Suppressor macrophage treated with lipopolysaccharide for 4 hours (primary cell): ENCODE measurements at places on chromosomes 12 and 14.

DNA sequence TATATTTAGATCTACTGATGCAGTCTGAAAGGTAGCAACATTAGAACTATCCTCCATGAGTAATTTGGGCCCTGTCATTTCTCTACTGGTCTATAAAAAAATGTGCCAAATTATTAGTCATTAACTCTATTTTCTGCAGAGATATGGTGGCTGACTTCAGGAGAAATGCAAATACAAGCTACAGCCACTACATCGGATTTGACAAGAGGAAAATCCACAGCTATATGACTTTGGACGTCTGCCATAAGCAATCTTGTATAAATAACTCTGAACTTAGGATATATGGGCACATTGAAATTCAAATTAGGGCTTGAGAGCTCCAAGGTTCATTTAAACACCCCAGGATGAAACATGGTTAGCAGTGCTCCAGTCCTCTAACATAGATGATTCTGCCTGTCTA, 983.0 kb upstream of the LRFN5 start:
- DNase-seq: no peak

GRCh38 chr12:71567537-71567936, 96.1 kb downstream of the ZFC3H1 start:
- DNase-seq: peak; percentile 12

DNA sequence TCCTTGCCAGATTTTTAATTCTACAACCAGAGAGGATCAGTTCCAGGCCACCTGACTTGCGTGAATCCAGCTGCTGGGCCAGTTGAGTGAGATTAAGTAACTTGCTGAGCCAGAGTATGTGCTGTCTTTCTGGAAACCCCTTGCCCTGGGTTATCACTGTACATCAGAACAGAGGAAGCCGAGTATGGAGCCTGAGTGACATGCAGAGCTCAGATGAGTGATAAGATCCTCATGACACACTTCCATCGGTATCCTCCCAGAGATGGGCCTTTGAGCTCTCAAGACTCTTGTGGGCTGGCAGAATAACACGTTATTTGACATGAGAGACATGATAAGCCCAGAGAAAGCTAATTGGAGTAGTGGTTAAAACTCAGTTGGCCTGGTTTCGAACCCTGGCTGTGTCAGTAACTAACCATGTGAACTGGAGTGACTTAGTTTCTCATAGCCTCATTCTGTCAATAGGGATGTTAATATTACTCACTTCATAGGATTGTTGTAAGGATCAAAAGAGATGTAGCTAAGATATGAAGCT, 388.1 kb downstream of the ZFP36L1 start:
- no peak for DNase-seq

DNA sequence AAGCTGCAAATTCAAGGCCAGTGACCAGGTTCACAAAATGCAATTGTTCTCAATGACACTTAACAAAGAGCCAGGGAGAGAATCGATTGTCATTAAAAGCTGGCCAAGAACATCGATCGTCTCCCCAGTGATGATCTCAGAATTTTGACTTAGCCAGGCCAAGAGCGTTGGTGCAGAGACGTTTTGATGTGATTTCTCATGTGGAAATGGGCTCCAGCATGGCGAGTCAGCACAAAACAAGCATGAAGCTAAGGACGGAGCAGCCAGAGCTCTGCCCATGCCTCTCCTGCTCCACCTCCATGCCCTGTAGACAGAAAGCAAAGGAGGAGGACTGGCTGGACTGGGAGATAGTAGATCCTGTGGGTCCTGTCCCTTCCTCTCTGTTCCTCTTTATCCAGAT, 270.8 kb downstream of the FOXN3 start:
- DNase-seq: no peak

GRCh38 chr14:105914738-105915385, 388.5 kb downstream of the TMEM121 start:
- no peak for DNase-seq

DNA sequence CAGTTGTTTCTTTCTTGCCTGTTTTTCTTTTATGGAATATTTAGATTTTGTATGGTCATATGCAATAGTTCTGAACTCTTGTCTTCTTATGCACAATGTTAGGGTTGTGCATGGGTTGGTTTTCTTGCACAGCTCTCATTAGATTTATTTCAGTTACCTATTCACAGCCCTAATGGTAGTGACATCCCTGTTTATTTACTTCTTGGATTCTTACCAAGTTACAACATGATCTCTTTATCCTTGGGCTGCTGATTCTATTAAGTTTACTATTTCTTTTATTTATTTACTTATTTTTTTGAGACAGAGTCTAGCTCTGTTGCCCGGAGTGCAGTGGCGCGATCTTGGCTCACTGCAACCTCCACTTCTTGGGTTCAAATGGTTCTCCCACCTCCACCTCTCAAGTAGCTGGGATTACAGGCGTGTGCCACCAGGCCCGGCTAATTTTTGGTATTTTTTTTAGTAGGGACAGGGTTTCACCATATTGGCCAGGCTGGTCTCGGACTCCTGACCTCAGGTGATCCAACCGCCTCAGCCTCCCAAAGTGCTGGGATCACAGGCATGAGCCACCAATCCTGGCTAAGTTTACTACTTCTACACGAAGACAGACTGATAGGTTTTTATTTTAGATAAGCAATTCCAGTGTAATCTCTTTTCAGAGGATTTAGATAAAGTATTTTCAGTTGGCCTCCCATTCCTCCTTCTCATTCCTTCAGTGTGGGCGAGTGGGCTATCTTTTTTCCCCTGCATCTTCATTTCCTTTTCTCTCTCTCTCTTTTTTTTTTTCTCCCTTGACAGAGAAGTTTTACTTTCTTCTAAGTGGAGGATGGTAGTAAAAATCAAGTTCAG, 395.1 kb upstream of the RGS6 start:
- no peak for DNase-seq

DNA sequence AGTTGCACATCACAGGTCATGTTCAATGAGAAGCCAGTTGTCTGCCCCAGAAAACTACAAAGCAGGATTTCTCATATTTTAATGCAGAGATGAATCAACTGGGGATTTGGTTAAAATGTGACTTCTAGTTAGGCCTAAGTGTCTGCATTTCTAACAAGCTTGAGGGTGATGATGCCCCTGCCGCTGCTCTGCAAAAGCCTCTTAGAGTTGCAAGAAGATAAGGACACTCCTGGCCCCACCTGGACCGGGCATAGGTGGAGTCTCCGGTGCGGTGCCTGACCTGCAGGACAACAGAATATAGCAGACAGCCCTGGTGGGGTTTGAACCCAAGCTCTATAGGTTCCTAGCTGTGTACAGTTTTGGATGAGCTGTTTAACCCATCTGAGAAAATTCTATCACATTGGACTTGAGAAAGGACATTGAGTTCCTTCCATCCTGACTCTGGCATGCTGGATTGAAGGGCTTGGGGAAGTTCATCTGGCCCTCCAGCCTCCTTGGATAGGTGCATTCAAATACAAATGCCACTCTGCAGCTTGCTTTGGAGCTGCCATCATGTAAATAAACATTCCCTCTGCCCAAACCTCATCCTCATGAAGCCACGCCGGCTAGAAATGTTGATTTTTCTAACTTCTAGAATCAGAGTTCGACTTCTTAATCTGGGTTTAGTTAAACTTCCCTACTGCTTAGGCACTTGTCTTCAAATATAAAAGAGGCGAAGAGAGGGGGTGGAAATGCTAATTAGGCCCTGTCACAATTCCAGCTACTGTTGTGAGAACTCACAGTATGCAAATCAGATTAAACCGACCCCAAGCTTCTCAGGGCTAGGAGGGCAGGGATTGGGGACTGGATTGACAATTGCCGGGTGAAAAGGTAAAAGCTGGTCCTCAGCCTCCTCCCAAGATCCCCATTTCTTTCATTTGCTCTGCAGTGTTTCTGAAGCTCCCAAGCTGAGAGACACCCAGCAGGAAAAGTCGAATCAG, 1225.6 kb downstream of the VRK1 start:
- DNase-seq: no peak

GRCh38 chr12:123223241-123223668, 9.7 kb downstream of the MPHOSPH9 start:
- no peak for DNase-seq

DNA sequence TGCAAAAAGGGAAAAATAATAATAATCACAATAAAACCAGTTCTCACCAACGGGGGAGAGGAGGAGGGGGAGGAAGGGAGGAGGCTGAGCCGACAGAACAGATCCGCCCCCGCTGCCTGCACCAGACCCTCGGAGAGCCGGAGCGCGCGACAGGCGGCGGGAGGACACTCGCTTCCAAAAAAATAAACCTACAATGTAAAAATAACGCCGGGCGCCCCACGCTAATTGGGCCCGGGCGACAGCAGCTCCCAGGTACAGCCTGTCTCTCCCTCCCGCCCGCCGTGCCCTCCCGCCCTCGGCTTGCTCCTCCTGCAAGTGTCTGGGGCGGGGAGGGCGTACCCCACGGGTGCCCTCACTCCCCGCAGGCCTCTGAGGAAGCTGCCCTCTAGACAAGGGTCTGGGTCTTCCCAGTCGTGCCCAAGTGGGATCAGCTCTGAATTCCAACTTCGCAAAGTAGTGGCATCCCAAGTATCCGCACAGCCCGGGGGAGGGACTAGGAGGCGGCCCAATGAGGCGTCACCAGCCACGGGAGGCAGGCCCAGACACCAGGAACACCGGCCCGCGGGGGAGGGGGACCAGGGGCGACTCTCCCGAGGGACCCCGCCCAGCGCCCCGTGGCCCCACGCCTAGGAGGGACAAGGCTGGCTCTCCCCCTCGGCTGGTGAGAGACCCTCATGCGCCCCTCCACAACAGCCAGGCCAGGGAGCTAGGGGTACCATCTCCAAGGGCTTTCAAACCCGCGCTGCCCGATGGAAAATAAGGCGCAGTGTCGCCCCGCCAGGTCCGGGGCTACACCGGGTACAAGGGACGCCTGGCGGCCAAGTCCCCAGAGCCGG, 1.0 kb downstream of the NCOR2 start:
- peak; percentile 78 for DNase-seq

DNA sequence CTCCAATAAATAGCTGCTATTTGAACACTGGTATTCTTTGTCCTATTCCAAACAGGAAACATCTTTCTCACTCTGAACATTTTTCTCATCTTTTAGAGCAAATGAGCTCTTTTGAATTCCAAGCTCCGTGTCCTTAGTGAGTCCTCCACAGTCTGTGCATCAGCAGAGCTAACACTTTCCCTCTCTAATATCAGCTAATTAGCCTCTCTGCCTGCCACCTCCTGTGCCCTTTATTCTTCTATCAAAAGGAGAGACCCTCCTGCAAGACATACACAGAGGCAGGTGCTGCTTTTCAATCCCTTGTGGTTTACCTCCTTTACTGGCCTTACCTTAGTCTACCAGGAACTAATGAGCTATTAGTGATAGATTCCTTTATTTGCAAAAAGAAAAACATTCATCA, 178.5 kb downstream of the SLC35F4 start:
- no peak for DNase-seq

DNA sequence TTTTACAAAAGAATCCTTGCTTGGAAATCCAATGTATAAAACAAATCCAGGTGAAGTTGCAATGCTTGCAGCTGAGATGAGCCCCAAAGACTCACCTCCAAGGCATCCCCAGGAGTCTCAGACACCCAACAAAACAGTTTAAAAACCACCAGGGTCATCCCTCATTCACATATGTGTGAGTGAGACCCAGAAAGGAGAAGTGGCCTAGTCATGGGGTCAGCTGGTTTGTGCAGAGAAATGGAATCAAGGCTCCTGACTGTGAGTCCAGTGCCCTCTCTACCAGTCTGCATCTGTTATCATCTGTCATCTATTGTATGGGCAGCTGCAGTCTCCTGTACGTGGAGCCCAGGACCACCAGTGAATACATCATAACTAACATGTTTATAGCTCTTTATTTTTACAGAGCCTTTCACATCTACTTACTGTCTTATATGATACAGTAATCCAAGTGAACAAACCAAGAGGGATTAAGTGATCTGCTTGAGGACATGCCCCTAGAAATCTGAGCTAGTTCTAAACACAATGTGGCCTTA, 27.1 kb downstream of the PLEKHG7 start:
- DNase-seq: peak; percentile 38

- peak; percentile 18 for DNase-seq
These were observed 39.8 kb downstream of the IFNG start for GRCh38 chr12:68119724-68120211.

- peak; percentile 88 for DNase-seq
These were observed 52.9 kb upstream of the OR9K2 start for GRCh38 chr12:55073043-55074022.

- no peak for DNase-seq
These were observed 211.0 kb downstream of the PIK3C2G start for GRCh38 chr12:18472304-18472703.

GRCh38 chr12:83514372-83514771, 827.7 kb downstream of the TMTC2 start:
- no peak for DNase-seq

DNA sequence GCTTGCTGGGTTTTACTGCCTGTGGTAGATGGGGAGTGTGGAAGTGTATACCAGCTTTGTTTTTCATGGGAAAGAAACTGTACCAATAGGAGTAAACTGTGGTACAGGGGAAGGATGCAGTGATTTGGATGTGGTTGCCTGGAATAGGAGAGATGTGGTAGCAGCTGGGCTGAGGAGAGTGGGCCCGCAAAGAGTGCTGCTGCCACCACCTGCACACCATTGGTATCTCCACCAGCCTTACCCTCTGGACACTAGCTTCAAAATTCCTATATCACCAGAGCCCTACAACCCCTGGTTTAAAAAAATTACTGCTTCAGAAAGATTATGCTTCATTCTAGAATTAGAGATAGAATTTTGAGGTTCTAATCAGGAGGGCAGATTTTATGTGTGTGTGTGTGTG, 53.6 kb downstream of the AKAP6 start:
- no peak for DNase-seq

DNA sequence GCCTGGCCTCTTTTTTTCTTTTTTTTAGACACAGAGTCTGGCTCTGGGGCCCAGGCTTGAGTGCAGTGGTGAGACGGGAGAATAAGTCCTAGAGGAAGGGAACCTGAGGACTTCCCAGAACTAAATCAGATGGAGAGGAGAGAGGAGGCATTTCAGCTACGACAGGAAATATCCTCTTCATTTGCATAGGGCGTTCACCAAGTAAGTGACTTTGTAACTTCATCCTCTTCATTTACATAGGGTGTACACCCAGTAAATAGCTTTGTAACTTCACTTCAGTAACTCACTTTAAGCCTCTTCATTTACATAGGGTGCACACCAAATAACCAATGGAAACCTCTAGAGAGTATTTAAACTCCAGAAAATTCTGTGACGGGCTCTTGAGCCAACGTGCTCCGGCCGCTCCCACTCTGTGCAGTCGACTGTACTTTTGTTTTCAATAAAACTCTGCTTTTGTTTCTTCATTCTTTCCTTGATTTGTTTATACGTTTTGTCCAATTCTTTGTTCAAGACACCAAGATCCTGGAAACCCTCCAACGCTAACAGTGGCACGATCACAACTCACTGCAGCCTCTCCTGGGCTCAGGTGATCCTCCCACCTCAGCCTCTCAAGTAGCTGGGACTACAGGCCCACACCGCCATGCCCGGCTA, 21.4 kb upstream of the ANKRD9 start:
- DNase-seq: peak; percentile 66
